ENCODE measurements at places on chromosomes 6 and 20.

DNA sequence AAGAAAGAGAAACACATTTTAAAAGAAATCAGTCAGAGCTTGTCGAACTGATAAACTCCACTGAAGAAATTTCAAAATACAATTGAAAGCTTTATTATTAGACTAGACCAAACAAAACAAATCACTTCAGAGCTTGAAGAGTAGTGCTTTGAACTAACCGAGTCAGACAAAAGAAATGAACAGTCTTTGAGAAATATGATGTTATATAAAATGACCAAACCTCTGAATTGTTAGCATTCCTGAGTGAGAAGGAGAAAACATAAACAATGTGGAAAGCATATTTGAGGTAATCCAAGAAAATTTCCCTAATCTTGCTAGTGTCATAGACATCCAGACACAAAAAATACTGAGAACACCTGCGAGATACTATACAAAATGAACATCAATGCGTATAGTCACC lies 13.2 kb upstream of the CST4 start:
- DNase-seq, result no peak

DNA sequence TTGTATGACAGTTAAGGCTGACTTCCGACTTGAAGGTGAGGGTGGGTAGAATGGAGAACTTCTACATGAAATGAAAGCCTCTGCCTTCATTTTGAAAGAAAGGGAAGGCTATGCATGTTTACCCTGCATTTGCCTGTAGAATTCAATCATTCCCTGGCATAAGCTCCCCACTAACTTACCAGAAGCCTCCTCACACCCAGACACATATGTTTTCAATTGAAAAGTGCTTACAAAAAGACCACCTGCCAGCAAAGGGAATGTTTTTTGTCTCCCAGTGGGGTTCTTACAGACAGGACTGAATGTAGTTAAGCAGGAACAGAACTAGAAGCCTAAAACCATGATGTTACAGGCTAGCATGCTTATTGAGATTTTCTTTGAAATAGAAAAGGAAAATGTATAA lies 392.1 kb upstream of the HSF2 start:
- DNase-seq, result no peak

GRCh38 chr6:344816-345340 lies 46.7 kb upstream of the IRF4 start:
- no peak for DNase-seq

- DNase-seq, result no peak
These were observed 38.8 kb downstream of the LYRM2 start for GRCh38 chr6:89599727-89600126.

- DNase-seq, result no peak
These were observed 40.9 kb downstream of the QRSL1 start for GRCh38 chr6:106670236-106670635.

- no peak for DNase-seq
These were observed at the start of gene ACSS2 for GRCh38 chr20:34876406-34877282. Gene ACSS2 (plus strand): TSS chr20:34876612. CDS start chr20:34876646, 34 bp downstream.

DNA sequence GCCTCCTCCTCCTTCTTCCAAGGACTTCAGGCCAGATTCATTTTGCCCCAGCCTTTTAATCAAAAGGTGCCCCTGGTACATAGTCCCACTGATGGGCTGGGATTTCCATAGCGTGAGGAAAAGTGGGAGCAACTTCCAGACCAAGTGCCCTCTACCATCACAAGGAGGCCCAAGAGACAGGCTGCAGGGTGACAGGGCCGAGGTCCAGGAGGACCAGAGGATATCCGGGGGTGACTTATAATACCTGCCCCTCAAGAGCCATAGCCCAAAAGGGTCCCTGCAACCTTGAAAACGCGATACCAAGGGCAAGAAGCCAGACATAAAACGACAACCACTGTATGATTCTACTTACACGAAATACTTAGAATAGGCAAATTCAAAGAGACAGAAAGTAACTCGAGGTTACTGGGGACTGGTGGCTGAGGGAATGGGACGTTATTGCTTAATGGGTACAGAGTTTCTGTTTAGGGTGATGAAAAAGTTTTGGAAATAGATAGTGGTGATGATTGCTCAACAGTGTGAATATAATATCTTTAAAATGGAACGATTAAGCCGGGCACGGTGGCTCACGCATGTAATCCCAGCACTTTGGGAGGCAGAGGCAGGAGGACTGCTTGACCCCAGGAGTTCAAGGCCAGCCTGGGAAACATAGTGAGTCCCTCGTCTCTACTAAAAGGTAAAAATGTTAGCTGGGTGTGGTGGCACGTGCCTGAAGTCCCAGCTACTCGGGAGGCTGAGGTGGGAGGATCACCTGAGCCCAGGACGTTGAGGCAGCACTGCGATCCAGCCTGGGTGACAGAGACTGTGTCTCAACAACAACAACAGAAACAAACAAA lies 71.9 kb downstream of the NOL4L start:
- DNase-seq, result no peak

GRCh38 chr20:31595654-31596411 lies 9.3 kb upstream of the ID1 start:
- DNase-seq, result no peak

DNA sequence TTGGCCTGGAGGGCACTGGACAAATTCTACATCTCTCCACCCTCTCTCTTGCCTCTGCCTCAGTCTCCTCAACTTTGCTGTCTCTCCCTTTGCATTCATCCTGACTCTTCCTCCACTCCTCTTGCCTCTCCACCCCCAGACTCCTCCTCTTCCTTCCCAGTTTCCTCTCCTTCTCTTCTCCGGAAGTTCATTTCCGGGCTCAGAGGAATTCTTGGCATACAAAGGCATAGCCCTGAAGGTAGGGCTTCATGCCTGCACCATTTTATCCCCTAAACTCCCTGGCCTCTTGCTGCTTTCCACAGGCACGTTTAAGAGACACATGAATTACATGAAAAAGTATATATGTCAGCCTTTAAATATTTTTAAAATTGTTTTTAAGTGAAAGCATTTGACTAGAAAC lies 10.6 kb downstream of the BFSP1 start:
- DNase-seq, result no peak

DNA sequence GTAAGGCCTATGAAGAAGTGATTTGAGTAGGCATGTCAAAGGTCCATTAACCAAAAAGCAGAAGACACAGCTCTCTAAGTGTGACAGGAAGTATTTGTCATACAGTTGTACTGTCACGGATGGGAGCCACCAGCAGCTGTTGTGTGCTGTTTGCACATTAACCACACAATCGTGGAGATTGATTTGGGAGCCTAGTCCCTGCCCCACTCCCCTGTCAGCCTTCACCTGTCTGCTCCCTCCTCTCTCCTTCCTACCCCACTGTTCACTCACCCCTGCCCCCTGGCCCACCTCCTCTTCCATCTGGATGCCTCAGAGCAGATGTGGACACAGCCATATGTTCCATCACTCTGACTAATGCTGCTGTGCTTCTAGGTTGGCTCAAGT lies 124.7 kb upstream of the SPACA1 start:
- DNase-seq, result no peak

- DNase-seq, result no peak
These were observed 301.2 kb downstream of the PLCB1 start for GRCh38 chr20:8433291-8433690.

GRCh38 chr6:87146363-87146762 lies 9.0 kb upstream of the ZNF292 start:
- no peak for DNase-seq

DNA sequence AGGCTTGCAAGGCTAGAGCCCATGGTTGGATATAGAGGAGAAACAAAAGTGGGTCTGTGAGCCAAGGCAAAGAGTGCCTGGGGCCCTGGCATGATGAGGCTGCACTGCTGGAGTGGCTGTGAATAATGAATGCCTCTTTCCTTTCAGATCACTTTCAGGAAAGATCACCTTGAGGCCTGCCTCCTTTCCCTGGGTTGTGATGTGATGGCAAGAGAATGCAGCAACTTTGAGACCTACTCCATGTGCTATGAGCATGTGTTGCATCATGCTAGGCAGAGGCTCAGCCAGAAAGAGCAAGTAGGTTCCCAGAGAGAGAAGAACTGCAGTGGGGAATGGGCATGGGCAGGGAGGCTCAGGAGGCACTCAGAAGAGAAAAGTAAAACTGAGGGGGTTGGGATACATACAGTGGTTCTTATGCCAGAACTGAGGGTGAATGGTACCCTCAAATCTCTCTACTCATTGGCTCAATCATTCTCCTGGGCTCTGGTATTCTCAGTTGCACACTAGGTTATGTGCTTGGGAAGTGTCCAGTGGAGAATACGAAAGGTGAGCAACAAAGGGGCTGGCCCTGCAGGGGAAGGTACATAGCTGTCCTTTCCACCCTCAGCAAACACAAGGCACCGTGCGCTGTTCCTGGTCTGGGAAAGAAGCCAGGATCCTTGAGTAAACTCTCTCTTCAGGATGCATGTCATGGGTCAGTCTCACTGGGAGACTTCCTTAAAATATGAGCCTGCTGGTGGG lies 45.9 kb downstream of the CD164 start:
- no peak for DNase-seq

DNA sequence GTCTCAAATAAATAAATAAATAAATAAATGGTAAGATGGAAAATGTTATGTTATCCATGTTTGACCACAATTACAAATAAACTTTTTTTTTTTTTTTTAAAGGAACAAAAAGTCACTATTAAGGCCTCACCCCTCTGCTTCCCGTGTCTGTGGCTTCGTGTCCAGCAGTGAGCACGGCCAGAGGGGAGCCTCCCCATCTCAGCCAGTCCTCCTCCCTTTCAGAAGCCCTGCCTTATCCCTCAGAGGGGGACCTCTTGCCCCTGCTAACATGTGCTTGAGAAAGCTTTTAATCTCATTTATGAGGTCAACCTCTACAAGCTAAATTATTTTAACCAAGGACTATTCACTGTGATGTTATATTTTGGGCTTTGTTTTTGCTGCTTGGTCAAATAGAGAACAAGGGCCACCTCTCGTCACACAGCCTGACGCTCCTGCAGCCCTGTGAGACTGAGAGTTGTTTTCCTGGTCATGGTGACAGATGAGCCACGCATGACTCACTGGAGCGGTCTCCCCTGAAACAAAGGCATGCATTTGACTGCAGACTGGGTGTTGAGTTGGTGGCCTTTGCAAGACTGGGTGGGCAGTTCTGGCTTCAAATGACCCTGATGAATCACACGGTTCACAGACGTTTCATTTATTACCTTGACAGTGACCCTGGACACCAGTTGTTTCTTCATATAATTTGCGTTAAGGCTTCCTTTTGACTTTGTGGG lies 131.8 kb downstream of the TIAM2 start:
- DNase-seq, result no peak

DNA sequence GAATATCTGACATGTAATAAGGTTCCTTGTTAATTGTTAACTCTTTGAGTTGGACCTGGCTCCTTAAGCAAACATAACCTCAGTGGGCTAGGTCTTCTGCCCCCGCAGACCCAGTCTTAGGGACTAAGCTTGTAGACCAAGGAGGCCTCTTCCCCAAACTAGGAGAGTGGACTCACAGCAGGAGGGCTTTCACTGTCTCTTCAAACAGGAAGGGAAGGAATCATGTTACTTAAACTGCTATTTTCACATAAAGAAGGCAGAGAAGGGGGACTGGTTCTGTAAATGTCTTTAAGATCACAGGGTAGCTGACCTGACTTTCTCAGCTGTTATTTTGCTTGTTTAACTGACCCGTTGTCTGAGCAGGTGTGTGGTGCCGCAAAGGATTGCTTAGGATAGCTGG lies 34.9 kb upstream of the PRDM1 start:
- DNase-seq, result no peak

DNA sequence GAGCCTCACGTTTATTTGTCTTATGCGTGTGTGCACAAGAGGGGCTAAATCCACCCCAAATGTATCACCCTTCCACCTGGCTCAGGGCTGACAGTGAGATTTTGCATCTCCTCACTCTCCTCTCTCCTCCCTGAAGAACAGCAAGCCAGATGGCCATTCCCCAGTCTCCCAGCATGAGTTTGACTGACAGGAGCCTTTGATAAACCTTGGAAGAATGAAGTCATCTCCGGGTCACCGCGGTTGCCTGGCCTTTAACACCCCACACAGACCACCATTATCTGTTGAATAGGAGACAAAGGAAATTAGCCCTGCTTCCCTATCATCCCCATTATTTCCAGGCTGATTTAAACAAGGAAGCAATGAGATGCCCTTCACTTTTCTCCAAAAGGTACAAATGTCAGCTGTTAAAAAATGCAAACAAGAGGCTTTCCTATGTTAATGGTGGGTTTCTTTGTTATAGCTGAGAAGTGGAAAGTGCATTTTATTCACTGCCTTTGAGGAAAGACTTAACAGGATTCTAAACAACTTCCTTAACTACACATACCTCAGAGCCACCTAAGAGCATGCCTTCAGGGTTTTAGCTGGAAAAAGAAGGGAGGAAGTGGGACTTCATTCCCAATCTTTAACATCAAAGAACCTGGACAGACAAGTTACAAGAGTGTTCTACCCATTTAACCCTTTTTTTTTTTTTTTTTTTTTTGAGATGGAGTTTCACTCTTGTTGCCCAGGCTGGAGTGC lies 524.8 kb upstream of the ID4 start:
- DNase-seq, result no peak

GRCh38 chr6:38813041-38813823 lies 98.1 kb downstream of the DNAH8 start:
- no peak for DNase-seq

Data from GF-D8 (cell line).